GM12865 (cell line): ENCODE measurements at places on chromosomes 2 and 18.

- DNase-seq, result no peak
Observed at GRCh38 chr2:157261199-157261782, 3.8 kb downstream of the GALNT5 start.

DNA sequence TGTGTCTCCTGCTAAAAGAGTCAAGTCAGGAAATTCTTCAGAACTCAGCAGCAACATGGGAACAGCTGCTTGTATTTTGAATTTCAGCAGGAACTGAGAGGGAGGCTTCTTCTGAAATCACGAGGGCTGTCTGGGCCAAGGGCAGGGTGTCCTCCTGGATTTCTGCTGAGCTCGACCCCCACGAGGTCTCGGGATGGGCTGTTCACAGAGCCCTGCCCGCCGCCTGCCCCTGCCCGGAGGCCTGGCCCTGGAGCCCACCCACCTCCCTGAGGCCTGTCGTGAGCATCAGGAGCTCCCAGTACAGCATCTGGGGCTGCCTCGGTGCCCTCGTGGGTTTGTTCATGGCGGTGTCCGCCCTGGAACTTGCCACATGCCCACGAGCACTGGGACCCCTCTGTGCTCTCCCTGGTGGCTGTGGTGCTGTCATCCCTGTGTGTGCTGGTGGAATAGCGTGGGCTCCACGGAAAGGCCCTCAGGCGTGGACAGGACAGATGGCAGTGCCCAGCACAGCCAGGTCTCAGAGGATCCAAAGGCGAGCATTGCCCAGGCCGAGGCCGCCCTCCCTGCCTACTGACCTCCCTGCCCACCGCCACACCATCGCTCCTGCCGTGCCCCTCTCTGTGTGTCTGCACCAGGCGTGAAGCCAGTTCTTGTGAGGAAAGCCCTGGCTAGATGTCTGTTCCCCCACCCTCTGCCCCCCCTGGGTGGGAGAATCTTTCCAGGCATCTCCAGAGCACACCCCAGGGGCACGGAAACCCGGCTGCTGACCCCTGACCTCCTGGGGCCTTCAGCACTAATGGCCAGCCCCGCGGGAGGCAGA is 25.9 kb downstream of the RAMP1 start:
- no peak for DNase-seq

DNA sequence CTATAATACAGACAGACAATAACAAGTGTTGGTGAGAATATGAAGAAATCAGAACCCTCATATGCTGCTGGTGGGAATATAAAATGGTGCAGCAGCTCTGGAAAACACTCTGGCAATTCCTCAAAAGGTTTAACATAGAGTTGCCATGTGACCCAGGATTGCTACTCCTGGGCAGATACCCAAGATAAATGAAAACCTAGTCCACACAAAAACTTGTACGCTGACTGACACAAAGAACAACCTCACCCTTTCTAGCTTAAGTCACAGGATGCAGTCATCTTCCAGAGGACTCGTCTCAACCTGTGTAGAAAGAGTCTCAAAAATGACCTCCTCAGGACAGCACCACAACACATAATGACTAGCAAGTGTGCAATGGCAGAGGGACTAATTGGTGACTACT is 71.6 kb upstream of the ACAA2 start:
- DNase-seq, result no peak

GRCh38 chr18:8365006-8365405 is 244.2 kb upstream of the RAB12 start:
- no peak for DNase-seq

DNA sequence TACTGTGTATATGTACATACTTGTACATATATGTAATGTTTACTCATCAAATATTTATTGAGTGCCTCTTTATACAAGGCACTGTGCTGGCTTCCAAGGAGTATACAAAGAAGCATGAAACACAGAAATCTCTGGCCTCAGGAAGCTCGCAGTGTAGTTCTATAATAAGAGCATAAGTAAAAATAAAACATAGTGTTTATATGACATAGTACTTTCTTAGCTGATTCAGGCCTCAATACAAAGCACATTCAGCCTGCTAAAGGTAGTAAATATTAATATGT is 13.9 kb downstream of the STAMBP start:
- DNase-seq, result no peak

GRCh38 chr2:423479-423878 is 135.6 kb upstream of the ALKAL2 start:
- DNase-seq, result no peak

DNA sequence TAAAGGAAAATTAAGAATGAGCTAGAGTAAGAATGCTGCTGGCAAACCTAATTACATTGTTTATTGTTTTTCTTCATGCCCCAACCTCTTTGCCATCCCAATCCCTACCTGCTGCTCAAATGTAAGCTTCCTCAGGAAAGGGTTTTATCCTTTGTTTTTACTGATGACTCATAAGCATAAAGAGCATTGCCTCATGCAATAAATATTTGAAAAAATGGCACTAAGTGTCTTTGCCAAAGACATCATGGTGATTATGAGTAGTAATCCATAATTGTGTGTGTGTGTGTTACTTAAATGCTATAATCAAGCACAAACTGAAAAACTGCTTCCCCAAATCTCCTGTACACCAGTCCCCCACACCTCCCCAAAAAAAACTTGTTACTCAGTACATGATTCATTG is 53.4 kb downstream of the DNER start:
- DNase-seq, result no peak

DNA sequence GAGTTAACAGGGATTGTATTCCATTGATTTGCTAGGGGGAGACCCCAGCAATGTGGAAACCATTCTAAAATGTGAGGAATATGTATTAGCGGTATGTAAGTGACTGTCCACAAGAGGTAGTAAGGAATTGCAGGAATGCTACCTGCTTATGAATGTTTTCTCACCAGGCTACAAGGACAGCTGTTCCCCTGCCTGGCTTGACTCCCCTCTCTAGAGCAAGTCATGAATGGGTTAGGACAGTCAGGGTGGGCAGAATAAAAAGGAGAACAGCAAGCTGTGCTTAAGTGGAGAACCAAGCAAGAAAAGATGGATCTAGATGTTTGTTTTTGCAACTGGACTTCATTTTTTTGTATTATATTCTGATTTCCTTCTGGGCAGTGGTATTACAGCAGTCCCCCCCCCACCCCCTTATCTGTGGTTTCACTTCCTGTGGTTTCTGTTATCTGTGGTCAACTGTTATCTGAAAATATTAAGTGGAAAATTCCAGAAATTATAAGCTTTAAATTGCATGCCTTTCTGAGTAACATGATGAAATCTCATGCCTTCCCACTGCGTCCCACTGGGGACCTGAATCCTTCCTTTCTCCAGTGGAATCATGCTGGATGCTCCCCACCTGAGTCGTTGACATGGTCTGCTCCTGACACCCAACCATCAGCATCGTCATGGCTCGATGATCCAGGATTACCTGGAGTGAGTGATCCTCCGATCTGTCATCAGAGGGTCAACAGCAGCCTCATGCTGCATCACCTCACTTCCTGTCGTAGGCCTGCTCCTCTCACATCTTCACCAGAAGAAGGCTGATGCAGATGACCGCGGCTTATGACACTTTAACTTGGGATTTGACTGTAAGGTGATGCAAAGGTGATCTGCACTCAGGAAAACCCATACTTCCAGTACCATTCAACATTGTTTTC is 52.2 kb downstream of the VAPA start:
- DNase-seq, result no peak

- DNase-seq, result no peak
Observed at GRCh38 chr2:174044556-174044955, 79.4 kb upstream of the SP3 start.

DNA sequence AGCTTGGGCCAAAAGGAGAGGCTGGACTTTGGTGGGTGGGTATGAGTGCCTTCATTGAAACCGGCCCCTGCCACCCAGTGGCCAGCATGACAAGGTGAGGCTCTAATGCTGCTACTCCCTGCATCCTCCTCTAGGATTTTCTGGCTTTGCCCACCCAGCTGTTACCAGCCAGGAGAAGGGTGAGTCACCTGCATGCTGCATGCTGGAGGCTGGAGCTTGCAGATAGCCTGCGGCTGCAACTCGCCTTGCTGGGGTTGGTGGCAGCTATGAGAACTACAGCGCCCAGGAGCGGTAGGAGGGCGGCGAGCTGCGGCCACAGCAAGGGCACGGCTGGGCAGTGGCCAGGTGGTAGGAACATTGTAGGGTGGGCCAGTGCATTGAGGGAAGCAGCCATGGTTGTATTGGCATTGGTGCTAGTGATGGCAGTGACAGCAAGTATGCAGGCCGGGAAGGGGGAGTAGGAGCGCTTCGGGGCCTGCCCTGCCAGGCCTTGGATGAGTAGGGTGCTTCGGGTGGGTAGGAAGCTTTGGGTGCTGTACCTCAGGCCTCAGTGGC is 75.4 kb upstream of the SLC35G4 start:
- DNase-seq, result no peak

DNA sequence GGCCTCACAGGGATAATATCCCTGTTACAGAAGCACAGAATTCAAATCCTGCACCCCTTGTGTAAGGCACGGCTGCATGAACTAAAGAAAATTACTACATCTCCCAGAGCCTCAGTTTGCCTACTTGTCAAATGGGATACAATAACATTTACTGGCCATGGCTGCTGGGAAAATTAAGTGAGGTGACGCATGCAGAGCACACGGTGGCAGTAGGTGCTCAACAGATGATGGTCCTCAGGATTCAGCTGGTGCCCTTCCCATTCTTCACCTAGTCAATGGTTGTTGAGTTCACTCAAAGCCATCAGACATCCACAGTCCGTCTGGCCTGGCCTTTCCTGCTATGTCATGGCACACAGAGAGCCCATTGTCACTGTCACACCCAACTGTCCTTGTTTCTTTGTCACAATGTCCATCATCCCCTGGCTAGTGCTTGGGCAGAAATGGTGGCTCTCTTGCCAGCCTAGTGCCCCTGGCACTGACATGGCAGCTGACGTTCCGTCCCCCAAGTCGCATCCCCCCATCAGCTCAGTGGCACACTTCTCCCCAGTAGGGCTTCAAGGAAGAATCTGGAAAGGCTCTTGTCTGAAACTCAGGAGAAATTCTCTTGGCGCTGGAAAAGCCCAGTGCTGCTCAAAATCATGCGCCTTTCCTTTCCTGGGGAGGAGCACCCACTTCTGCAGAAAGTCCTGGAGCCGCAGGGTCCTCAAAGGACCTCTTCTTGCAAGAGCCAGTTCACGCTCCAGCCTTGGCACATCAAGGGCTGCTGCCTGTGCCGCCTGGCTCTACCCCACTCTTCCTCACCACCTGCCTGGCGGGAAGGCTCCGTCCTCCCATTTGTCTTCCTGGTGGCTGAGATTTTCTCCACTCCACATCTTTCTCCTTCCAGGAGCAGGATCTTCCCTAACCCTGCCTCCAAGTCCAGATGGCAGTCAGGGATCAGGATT is 55.9 kb upstream of the SLC66A3 start:
- peak; percentile 59 for DNase-seq

- no peak for DNase-seq
Observed at GRCh38 chr2:120453635-120453998, 107.7 kb downstream of the INHBB start.

GRCh38 chr18:66129248-66129647 is 378.4 kb downstream of the CDH7 start:
- no peak for DNase-seq

DNA sequence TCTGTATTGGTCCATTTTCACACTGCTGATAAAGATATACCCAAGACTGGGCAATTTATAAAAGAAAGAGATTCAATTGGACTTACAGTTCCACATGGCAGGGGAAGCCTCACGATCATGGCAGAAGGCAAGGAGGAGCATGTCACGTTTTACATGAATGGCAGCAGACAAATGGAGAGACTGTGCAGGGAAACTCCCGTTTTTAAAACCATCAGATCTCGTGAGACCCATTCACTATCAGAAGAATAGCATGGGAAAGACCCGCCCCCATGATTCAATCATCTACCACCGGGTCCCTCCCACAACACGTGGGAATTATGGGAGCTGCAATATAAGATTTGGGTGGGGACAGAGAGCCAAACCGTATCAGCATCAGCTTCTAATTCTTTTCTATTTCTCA is 217.0 kb downstream of the ANAPC1 start:
- DNase-seq, result no peak

DNA sequence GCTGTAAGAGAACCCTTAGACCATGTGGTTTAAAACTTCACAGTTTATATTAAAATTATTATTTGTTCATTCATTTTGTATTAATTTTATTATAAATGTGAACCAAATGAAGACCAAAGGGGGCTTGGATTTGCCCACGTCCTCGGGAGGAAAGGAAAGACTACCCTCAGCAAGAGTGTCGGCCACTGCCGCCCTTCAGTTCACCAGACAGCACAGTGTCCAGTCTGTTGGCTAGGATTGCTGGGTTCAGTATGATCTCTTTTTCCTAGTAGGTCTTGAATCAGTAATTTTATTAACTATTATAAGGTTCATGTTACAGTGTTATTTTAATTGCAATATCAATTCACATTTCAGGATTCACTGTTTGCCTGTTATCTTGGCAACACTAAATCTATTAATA is 78.2 kb upstream of the CHRNA1 start:
- no peak for DNase-seq

- no peak for DNase-seq
Observed at GRCh38 chr2:65529419-65529818, 97.0 kb upstream of the SPRED2 start.

DNA sequence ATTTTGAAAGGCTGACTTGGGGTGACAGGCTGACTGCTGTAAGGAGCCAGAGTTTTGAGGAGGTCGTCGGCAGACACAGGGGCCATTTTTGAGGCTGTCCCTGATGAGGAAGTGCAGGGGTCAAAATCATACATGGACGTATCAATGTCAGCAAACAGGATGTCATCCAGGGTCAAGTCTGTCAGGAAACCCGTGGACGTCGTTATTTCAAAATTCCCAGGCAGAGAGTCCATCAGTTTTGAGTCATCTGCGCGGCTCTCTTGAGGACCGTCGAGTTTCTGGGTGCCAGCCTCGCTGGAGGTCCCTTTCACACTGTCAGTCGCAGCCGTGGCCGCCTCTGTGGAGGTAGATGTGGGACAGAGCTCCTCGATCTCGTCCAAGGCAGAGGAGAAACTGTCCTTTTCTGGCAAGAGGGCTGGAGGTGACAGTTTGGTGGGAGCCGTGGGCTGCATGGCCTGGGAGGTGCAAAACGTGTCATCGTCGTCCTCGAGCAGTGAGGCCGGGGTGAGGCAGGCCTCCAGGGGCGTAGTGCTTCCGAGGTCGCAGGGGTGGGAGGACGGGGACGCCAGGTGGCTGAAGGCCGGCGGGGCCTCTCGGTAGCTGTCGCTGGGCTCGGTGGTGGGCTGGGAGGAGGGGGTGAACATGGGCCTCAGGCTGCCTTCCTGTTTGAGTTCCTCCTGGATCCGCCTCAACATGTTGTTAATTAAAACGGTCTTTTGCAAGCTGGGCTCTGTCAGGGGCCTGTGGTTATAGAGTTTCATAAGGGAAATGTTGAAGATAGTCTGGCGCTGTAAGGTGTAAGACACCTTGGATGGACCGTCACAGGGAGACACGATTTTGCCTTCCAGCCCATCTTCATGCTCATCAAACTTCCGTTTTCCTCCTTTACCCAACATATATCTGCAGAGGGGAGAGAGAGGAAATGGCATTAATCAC is 17.5 kb downstream of the SERTAD2 start:
- DNase-seq, result peak; percentile 89
